Lung (tissue), 17 donors: ENCODE measurements at places on chromosomes 6 and 20. TPM values are rescaled to one million over a fixed set of nuclear protein-coding genes. Genes with fewer than 3 reads are reported as not detected.

DNA sequence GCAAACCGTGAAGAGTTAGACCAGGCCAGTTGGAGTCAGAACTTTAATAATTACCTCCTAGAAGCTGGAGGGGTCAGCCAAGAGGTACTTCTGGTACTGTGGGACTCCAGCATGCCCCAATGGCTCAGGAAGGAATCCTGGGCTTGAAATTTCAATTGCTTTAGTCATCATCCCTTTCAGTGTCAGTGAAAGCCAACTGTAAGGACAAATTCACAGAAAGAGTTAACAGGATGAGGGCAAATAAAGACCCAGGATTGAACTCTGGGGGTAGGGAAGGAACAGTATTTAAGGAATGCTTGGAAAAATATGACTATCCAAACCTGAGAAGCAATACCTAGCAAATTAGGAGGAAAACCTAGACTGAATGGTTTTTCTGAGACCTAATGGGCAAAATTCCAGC lies 735.1 kb upstream of the MARCKS start:
- no peak for DNase-seq
- no peaks in the 10 kb centered on the region for H3K4me1 ChIP-seq
- H3K27ac ChIP-seq = no peak overlapping the region
- H3K4me3 ChIP-seq = no peak overlapping the region
- H3K36me3 ChIP-seq = no peaks in the 10 kb centered on the region

GRCh38 chr6:52725535-52726192 lies 37.6 kb downstream of the GSTA2 start:
- no peak overlapping the region for H3K4me3 ChIP-seq
- H3K4me1 ChIP-seq = no peaks in the 10 kb centered on the region
- H3K27ac ChIP-seq = no peak overlapping the region
- no peaks in the 10 kb centered on the region for H3K27me3 ChIP-seq

DNA sequence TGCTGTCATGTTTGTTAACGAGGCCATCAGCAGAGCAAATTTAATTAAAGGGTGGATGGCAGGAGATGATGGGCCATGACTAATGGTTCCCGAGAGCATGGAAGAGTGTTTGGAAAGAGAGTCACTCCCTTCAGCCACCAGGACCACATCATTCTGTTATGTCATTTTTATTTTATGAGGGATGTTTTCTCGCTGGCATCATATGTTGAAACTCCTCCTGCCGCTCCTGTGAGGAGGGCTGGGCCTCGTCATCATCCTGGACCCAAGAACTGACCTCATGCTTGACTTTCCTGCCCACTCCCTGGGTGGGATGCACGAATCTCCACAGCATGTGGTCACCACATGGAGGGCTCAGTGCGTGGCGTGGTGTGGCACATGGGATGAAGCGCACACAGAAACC lies 86.4 kb upstream of the FRMD1 start:
- no peak overlapping the region for H3K4me3 ChIP-seq
- no peak for DNase-seq
- H3K27ac ChIP-seq = no peak overlapping the region

GRCh38 chr6:146739696-146740095 lies 140.9 kb downstream of the ADGB start:
- no peaks in the 10 kb centered on the region for H3K27me3 ChIP-seq
- no peaks in the 10 kb centered on the region for H3K4me1 ChIP-seq
- no peaks in the 10 kb centered on the region for H3K36me3 ChIP-seq
- DNase-seq = no peak
- H3K4me3 ChIP-seq = no peak overlapping the region

DNA sequence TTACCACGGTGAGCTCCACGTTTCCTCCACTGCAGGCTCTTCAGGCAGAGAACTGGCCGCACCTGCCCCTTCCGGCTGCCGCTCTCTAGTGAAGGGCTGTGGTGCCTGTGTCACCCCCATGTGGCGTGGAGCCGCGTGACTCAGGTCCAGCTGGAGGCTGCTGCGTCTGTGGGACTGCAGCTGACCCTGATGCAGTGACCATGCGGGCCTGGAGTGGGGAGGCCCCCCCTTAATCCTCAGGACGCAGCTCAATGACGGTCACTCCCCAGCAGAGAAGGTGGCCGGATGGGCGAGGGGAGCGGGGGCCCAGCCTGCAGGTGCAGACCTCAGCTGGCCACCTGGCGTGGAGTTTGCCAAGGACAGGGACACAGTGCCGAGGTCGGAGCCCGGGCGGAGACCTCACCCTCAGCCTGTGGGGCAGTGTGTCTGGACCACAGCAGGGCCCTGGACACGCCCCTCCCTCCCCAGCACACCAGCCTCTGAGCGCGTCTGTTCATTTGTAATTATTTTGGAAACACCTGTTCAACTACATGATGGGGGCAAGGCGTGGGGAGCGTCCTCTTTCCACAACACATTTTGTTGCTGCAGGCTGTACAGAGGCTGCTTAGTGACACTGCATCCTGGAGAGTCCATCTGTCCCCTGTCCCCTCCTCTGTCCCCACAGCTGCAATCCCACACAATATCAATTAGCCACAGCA lies 10.7 kb downstream of the BHLHE23 start:
- no peak for DNase-seq
- H3K36me3 ChIP-seq = no peaks in the 10 kb centered on the region
- H3K27ac ChIP-seq = no peak overlapping the region

DNA sequence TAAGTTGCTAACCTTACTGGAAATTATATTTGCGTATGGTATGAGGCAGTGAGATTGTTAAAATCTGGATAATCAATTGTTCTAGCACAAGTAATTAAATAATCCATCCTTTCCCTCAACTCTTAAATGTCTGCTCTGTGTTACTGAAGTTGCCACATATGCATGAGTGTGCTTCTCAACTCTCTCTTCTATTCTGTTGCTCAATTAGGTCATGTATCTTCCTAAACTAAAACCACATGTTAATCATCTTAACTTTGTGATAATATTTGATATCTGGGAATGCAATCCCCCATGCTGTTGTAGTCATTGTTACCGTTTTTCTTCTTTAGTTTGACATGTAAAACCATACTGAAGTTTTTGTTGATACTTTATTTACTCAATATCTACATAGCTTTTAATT lies 63.5 kb upstream of the STMND1 start:
- H3K4me3 ChIP-seq = no peak overlapping the region
- H3K4me1 ChIP-seq = peaks cover 7% of the 10 kb centered on the region
- no peak for DNase-seq
- no peaks in the 10 kb centered on the region for H3K36me3 ChIP-seq
- no peaks in the 10 kb centered on the region for H3K27me3 ChIP-seq

DNA sequence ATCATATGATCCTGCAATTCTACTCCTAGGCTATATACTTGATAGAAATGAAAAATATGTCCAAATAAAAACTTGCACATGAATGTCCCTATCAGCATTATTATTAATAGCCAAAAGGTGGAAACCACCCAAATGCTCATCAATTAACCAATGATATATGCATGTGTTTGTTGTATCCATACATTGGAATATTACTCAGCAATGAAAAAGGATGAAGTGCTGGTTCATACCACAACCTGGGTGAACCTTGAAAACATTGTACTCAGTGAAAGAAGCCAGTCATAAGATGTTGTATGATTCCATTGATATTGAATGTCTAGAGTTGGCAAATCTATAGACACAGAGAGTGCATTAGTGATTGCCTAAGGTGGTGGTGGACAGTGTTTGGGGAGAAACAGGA lies 267.6 kb downstream of the PRKN start:
- no peaks in the 10 kb centered on the region for H3K27me3 ChIP-seq
- no peak overlapping the region for H3K4me3 ChIP-seq
- H3K27ac ChIP-seq = no peak overlapping the region

- H3K4me3 ChIP-seq = no peak overlapping the region
- H3K36me3 ChIP-seq = no peaks in the 10 kb centered on the region
- H3K4me1 ChIP-seq = no peaks in the 10 kb centered on the region
- H3K27me3 ChIP-seq = no peaks in the 10 kb centered on the region
Observed at GRCh38 chr20:17036541-17036940, 190.3 kb upstream of the PCSK2 start.

GRCh38 chr6:16105854-16106253 lies 23.0 kb upstream of the MYLIP start:
- no peaks in the 10 kb centered on the region for H3K27me3 ChIP-seq
- no peak overlapping the region for H3K27ac ChIP-seq
- H3K36me3 ChIP-seq = no peaks in the 10 kb centered on the region
- no peak for DNase-seq

GRCh38 chr6:17059022-17059421 lies 42.8 kb upstream of the STMND1 start:
- H3K36me3 ChIP-seq = no peaks in the 10 kb centered on the region
- no peak overlapping the region for H3K27ac ChIP-seq
- H3K4me3 ChIP-seq = no peak overlapping the region
- no peaks in the 10 kb centered on the region for H3K27me3 ChIP-seq
- no peaks in the 10 kb centered on the region for H3K4me1 ChIP-seq
- no peak for DNase-seq

DNA sequence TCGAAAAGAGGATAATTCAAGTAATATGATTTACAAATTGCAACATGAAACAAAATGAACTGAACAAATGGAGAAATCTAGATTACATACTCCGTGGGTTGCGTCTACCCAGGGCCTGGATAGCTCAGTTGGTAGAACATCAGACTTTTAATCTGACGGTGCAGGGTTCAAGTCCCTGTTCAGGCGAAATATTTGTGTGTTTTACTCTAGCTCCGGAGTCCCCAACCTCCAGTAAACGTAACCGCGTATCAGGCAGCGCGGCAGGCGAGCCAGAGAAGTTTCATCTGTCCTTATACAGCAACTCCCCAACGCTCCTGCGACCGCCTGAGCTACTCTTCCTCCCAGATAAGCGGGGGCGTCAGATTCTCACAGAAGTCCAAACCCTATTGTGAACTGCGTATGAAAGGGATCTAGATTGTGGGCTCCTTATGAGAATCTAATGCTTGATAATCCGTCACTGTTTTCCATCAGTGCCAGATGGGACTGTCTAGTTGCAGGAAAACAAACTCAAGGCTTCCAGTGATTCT lies 176.1 kb downstream of the TRIM27 start:
- H3K4me1 ChIP-seq = no peaks in the 10 kb centered on the region
- no peaks in the 10 kb centered on the region for H3K36me3 ChIP-seq
- H3K27ac ChIP-seq = no peak overlapping the region
- no peak overlapping the region for H3K4me3 ChIP-seq
- peak; percentile 28 for DNase-seq

DNA sequence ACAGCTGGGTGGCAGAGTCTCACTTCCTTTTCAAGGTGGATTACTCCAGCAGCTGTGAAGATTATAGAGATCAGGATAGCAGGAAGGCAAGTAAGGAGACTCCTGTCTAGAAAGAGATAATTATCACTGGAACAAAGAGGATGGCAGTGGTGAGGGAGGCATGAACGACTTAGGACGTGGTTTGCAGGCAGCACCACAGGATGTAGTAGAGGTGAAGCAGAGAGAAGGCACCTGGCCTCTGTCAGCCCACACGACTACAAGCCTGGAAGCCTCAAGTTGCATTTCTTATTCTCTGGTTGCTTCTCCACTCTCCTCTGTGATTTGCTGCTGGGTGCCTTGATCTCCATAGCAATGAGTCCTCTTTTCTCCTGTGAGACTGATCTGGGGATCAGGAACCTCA lies 62.7 kb downstream of the TSHZ2 start:
- H3K27me3 ChIP-seq = no peaks in the 10 kb centered on the region
- H3K4me3 ChIP-seq = no peak overlapping the region
- H3K4me1 ChIP-seq = no peaks in the 10 kb centered on the region
- DNase-seq = no peak
- H3K27ac ChIP-seq = no peak overlapping the region
- no peaks in the 10 kb centered on the region for H3K36me3 ChIP-seq

- H3K36me3 ChIP-seq = no peaks in the 10 kb centered on the region
- no peak for DNase-seq
- H3K27ac ChIP-seq = no peak overlapping the region
- no peaks in the 10 kb centered on the region for H3K4me1 ChIP-seq
Observed at GRCh38 chr6:156065849-156066248, 610.2 kb upstream of the NOX3 start.

- H3K36me3 ChIP-seq = peaks cover 3% of the 10 kb centered on the region
- no peak overlapping the region for H3K4me3 ChIP-seq
- H3K27ac ChIP-seq = no peak overlapping the region
- no peaks in the 10 kb centered on the region for H3K27me3 ChIP-seq
Observed at GRCh38 chr20:33437141-33437911, 6.2 kb downstream of the SNTA1 start.

- H3K4me3 ChIP-seq = no peak overlapping the region
- no peak for DNase-seq
- H3K27ac ChIP-seq = no peak overlapping the region
- no peaks in the 10 kb centered on the region for H3K36me3 ChIP-seq
- no peaks in the 10 kb centered on the region for H3K4me1 ChIP-seq
- H3K27me3 ChIP-seq = no peaks in the 10 kb centered on the region
Observed at GRCh38 chr20:59804347-59804746, 129.1 kb downstream of the SYCP2 start.

GRCh38 chr6:134047673-134048072 lies 4.8 kb downstream of the SLC2A12 start:
- no peak for DNase-seq
- H3K4me3 ChIP-seq = no peak overlapping the region
- no peaks in the 10 kb centered on the region for H3K36me3 ChIP-seq
- H3K27ac ChIP-seq = peak overlapping the region; percentile 2
- peaks cover 3% of the 10 kb centered on the region for H3K4me1 ChIP-seq

DNA sequence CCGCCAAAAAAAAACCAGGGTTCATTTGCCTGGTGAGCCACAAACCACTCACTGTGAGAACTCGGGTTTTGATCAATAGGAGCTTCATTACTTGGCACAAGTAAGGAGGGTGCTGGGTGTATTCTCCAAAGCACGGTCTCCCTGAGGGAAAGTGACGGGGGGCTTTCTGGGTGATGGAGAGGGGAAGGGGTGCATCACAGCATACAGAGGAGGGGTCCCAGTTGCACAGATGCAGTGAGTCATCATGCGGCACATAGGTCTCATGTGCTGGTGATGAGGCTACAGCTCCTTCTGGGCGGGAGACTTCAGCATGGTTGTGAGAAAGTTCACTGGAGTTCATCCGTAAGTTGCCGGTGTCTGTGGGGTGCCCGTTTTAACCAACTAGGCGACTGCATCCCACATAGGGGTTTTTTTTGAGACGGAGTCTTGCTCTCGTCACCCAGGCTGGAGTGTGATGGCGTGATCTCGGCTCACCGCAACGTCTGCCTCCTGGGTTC lies 36.2 kb downstream of the SUN5 start:
- no peak for DNase-seq
- H3K4me3 ChIP-seq = no peak overlapping the region
- H3K4me1 ChIP-seq = no peaks in the 10 kb centered on the region
- H3K27me3 ChIP-seq = no peaks in the 10 kb centered on the region
- no peak overlapping the region for H3K27ac ChIP-seq

DNA sequence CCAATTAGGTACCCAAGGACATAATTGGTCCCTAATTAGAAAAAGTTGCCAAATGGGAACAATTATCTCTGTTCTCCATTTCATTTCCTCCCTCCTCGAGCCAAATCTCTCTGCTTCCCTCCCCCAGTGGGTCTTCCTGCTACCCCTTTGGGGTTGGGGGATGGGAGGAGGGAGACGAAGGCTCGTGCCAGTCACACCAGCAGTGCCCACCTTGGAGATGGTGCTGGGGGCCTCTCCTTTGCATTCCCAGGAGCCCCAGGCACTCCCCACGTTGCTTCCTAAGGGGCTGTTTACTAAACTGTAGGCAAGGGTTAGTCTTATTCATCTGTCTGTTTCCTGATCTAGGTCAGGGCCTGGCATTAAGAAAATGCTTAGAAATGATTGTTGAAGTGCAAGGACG lies 33.1 kb downstream of the MDFI start:
- no peak for DNase-seq
- no peaks in the 10 kb centered on the region for H3K4me1 ChIP-seq
- no peaks in the 10 kb centered on the region for H3K27me3 ChIP-seq
- H3K36me3 ChIP-seq = no peaks in the 10 kb centered on the region

Gene SLC35D3
- 0.54 TPM for total RNA-seq

Gene CCDC170
- 21.3 TPM for total RNA-seq

Gene CRIP3
- 0.83 TPM for total RNA-seq

Gene TDP2
- 56.8 TPM for total RNA-seq

Gene LY6G6C
- total RNA-seq = not detected

Gene OLIG3
- total RNA-seq = not detected

Gene B3GAT2
- 0.06 TPM for total RNA-seq

Gene POU3F2
- total RNA-seq = not detected

Gene AGER
- total RNA-seq = 178 TPM

Gene BEND6
- 0.95 TPM for total RNA-seq

Gene DNMT3B
- 3.1 TPM for total RNA-seq

Gene CST2
- total RNA-seq = not detected
